ENCODE measurements at places on chromosomes 16 and 17. TPM values are rescaled to one million over a fixed set of nuclear protein-coding genes. Genes with fewer than 3 reads are reported as not detected.

The KRTAP9-2 gene
- total RNA-seq = not detected

The ZNF287 gene
- total RNA-seq = 0.25 TPM

The SPNS3 gene
- total RNA-seq = not detected

The KRT15 gene
- total RNA-seq = 0.15 TPM

The MAF gene
- total RNA-seq = 44.0 TPM

The CREBBP gene
- 30.3 TPM for total RNA-seq

The CMIP gene
- total RNA-seq = 15.4 TPM

The RAPGEFL1 gene
- 19.3 TPM for total RNA-seq

The CAMKK1 gene
- total RNA-seq = 0.35 TPM

The PMM2 gene
- 22.9 TPM for total RNA-seq

The CA4 gene
- 0.53 TPM for total RNA-seq

The TMEM100 gene
- 7.0 TPM for total RNA-seq

The RANBP10 gene
- total RNA-seq = 35.6 TPM

The ZDHHC7 gene
- total RNA-seq = 14.5 TPM

The SPATA22 gene
- total RNA-seq = not detected

The CD300C gene
- 0.50 TPM for total RNA-seq

The PPM1E gene
- 0.83 TPM for total RNA-seq

The KRTAP2-3 gene
- total RNA-seq = not detected

The CTF1 gene
- 0.58 TPM for total RNA-seq

The ZNF319 gene
- 3.6 TPM for total RNA-seq

The ACSM5 gene
- total RNA-seq = 228 TPM

The PROCA1 gene
- 0.73 TPM for total RNA-seq

The PYY gene
- not detected for total RNA-seq

The MT3 gene
- not detected for total RNA-seq

The NAGS gene
- total RNA-seq = 51.3 TPM

The DHRS7C gene
- not detected for total RNA-seq

The TNFRSF17 gene
- 0.55 TPM for total RNA-seq

The HP gene
- total RNA-seq = 47,876 TPM

The PIK3R5 gene
- total RNA-seq = 3.3 TPM

The PLLP gene
- total RNA-seq = 7.5 TPM

The TAC4 gene
- total RNA-seq = not detected

The HEXD gene
- 44.3 TPM for total RNA-seq

The MPP2 gene
- 0.10 TPM for total RNA-seq

The KRT32 gene
- not detected for total RNA-seq

The GCGR gene
- total RNA-seq = 109 TPM

The XYLT1 gene
- total RNA-seq = 0.45 TPM

The DLX3 gene
- not detected for total RNA-seq

The ESRP2 gene
- 78.9 TPM for total RNA-seq

The NPTX1 gene
- 0.25 TPM for total RNA-seq

The SETD1A gene
- total RNA-seq = 8.2 TPM

The ARSG gene
- total RNA-seq = 3.4 TPM

The CRHR1 gene
- not detected for total RNA-seq

The MT1M gene
- total RNA-seq = 546 TPM

The CDH11 gene
- total RNA-seq = 2.4 TPM

All from left lobe of liver (tissue), 2 donors.